ENCODE measurements at places on chromosomes 6 and 20. TPM values are rescaled to one million over a fixed set of nuclear protein-coding genes. Genes with fewer than 3 reads are reported as not detected.

DNA sequence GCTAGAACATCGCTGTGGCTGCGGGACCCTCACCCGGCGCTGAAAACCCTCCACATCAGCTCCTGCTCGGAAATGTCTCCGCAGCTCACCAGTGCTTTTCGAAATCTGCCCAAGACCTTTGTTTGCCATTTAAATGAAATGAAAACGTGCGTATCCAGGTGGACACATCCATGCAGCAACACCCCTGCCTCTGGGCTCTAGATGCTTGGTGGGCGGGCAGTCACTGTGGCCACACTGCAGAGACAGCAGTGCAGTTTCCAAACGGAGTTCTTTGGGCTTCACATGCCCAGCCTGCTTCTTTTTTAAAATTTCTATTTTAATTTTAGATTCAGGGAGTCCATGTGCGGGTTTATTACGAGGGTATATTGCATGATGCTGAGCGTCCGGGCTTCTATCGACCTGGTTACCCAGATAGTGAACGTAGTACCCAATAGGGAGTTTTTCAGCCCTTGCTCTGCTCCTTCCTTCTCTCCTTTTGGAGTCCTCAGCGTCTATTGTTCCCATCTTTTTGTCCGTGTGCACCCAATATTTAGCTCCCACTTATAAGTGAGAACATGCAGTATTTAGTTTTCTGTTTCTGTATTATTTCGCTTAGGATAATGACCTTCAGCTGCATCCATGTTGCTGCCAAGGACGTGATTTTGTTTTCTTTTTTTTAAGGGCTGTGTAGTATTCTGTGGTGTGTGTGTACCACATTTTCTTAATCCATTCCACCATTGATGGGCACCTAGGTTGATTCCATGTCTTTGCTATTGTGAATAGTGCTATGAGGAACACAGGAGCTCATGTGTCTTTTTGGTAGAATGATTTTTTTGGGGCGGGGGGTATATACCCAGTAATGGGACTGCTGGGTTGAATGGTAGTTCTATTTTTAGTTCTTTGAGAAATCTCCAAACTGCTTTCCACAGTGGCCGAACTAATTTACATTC lies 4.8 kb upstream of the TUBB2B start:
- DNase-seq = no peak
- H3K27me3 ChIP-seq = peaks cover 9% of the 10 kb centered on the region
- H3K27ac ChIP-seq = peak overlapping the region; percentile 67
- no peak overlapping the region for H3K4me3 ChIP-seq
- H3K36me3 ChIP-seq = no peaks in the 10 kb centered on the region

DNA sequence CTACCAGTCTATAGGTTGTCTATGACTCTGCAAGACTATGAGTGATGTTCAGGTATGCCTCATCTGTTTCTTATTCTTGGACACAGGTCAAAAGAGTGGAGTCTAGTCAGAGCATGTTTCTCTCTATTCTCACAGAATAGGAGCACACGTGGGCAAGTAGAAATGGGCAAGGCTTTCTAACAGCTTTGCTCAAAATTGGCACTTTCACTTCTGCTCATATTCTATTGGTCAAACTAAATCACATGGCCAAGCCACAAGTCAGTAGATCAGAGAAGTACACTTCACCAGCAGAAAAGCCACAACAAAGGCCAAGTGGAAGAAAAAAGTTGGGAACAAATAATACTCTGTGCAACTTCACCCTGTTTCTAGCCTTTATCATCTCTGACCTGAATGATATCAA lies 354.5 kb upstream of the SYNCRIP start:
- no peak overlapping the region for H3K4me3 ChIP-seq
- H3K27ac ChIP-seq = no peak overlapping the region
- no peaks in the 10 kb centered on the region for H3K27me3 ChIP-seq

DNA sequence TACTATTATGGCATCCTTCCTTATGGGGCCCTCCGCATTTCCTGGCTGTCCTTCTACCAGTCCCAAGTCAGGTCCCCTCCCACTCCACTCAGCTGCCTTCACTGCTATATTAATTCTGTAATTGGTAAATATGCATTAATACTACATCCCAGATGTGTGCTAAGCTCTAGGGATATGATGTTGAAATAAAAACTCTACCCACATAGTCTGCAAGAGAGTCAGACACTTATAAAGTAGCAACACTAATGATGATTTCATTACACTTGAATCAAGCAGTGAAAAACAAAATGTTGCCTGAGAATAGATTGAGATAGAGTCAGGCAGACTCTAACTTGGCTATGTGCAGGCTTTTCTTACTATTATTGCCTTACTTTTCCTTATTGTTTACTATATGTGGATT lies 62.4 kb downstream of the AIG1 start:
- H3K27ac ChIP-seq = no peak overlapping the region
- no peaks in the 10 kb centered on the region for H3K4me1 ChIP-seq
- no peaks in the 10 kb centered on the region for H3K27me3 ChIP-seq
- no peak for DNase-seq

DNA sequence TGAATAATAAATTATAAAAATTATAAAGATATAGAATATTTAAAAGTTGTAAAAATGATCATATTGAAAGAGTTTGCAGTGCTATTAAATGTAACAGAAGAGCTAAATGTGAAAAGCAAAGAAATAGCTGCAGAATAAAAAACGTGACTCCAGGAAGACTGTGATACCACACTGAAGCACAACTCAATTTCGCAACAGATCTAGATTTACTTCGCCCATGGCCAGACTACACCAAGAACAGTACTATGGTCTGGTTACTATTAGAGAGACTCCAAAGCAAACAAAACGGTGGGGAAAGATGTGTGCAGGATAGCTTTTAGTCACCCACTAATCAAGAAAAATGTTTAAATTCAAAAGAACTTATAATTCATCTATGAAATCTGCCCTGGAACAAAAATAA lies 1.9 kb downstream of the CHD6 start:
- H3K4me3 ChIP-seq = no peak overlapping the region
- no peaks in the 10 kb centered on the region for H3K36me3 ChIP-seq
- H3K4me1 ChIP-seq = peaks cover 20% of the 10 kb centered on the region
- H3K27me3 ChIP-seq = no peaks in the 10 kb centered on the region
- DNase-seq = no peak

GRCh38 chr6:167103041-167103891 lies 19.6 kb upstream of the CCR6 start:
- H3K36me3 ChIP-seq = no peaks in the 10 kb centered on the region
- H3K4me3 ChIP-seq = no peak overlapping the region
- H3K4me1 ChIP-seq = no peaks in the 10 kb centered on the region
- DNase-seq = no peak
- no peaks in the 10 kb centered on the region for H3K27me3 ChIP-seq

GRCh38 chr20:24598346-24598745 lies 128.9 kb downstream of the SYNDIG1 start:
- no peaks in the 10 kb centered on the region for H3K36me3 ChIP-seq
- no peaks in the 10 kb centered on the region for H3K27me3 ChIP-seq
- H3K4me1 ChIP-seq = no peaks in the 10 kb centered on the region
- H3K27ac ChIP-seq = no peak overlapping the region
- H3K4me3 ChIP-seq = no peak overlapping the region
- no peak for DNase-seq

DNA sequence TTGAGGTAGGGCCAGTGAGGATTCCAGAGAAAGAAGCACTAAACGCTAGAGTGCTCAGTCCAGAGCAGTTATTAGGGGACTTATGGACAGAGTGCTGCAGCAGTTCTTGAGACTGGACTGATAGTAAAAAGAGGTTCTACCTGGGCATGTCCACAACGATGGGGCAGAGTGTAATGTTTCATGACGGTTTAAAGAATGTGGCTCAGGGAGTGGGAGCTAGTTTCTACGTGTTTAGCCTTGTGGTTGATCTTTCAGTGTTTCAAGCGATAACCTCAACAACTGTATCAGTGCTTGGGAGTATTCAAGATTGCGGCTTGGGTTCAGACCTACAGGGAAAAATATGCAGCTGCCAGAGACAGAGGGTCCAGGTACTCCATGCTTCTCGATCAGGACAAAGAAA lies 67.1 kb downstream of the TULP4 start:
- no peak overlapping the region for H3K4me3 ChIP-seq
- no peak for DNase-seq
- no peak overlapping the region for H3K27ac ChIP-seq
- H3K36me3 ChIP-seq = no peaks in the 10 kb centered on the region

DNA sequence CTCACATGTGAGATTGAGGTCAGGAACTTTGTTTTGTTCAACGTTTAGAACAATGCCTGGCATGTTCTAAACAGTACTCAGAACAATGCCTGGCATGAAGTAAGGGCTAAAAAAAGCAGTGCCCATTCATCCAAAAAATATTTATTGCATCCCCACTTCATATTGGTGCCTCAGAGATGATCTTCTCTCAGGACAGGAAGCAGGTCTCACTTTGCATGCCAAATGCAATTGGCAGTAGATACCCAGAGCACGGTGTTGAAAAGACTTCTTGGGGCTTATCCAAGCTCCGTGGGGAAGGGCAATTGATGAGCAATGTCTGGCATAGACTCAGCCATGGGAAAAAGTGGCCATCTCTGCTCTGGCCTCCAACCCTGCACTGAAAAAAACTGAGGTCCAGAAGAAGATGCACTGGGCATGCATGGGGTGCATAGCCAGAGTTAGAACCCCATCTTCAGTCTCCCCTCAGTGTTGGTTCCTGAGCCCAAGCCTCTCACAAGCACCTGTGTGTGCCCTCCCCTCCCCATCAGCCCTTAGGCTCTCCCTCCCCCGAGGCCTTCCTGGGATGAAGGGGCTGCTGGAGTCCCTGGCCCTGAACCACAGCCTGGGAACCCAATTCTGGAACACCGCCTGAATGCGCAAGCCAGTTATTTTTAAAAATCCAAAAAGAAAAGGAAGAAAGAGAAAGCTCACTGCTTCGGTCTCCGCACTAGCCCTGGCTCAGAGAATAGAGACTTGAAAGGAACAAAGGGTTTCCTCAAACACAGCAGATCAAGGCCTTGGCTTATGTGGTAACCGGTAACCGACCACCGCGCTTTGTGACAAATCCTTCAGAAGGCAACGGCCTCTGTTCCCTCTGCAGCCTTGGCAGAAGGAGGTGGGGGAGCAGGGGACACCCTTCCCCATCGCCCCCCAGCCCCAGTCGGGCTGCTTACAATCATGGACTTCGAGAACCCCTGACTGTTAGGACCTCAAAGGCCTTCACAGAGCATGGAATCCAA lies 78.5 kb upstream of the SIRPA start:
- H3K4me1 ChIP-seq = peaks cover 25% of the 10 kb centered on the region
- no peak for DNase-seq
- H3K27me3 ChIP-seq = no peaks in the 10 kb centered on the region
- H3K4me3 ChIP-seq = no peak overlapping the region
- H3K27ac ChIP-seq = peak overlapping the region; percentile 26

ZNF831 gene
- 1.0 TPM for total RNA-seq

BANF2 gene
- not detected for total RNA-seq

TAAR5 gene
- total RNA-seq = not detected

GPLD1 gene
- total RNA-seq = 3.8 TPM

LY6G6D gene
- total RNA-seq = not detected

FLRT3 gene
- total RNA-seq = 127 TPM

SYNDIG1 gene
- 0.30 TPM for total RNA-seq
